NCI-H1930 (cell line): ENCODE measurements at places on chromosomes 1 and 21.

GRCh38 chr1:239682960-239683359 lies 296.6 kb downstream of the CHRM3 start:
- peak; percentile 53 for DNase-seq

DNA sequence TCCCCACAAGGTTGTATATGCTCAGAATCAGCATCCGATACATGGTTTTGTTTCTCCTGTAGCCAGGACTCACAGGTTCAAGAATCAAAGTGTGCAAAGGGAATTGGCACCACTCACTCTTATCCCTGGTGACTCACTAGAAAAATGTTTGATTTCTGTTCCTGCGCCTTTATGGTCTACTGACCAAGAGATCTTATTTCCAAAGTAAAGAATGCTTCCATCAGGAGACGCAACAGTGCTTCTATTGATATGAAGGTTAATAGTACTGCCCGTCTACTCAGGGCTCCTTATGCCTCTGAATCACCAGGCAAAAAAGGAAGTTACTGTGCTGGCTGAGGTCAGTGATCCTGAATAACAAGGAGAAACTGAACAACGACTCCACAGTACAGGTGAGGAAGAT lies 1392.0 kb upstream of the PRMT6 start:
- no peak for DNase-seq

- no peak for DNase-seq
Observed at GRCh38 chr1:67847466-67847865, 14.2 kb upstream of the GNG12 start.

GRCh38 chr1:36614571-36614970 lies 131.9 kb upstream of the CSF3R start:
- DNase-seq: no peak

- DNase-seq: no peak
Observed at GRCh38 chr1:182460550-182460951, 10.6 kb downstream of the RGSL1 start.

- DNase-seq: peak; percentile 25
Observed at GRCh38 chr21:34889676-34890469, 159.2 kb downstream of the RUNX1 start.

DNA sequence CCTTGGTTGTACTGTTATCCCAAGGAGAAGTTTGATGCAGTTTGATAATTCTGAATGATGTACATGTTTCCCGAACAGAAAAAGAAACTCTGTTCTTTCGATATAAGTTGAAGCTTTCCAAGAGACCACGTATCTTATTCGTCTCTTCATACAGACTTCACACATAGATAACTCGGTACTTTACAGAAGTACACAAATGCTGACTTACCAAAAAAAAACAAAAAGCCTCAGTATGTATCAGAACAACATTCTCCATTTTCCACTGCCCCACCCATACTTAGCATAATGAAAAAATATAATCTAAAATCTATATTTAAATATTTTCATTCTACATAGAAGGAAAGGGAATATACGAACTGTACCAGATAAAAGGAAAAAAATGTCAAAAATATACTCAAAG lies 2.2 kb downstream of the FOXJ3 start:
- no peak for DNase-seq

DNA sequence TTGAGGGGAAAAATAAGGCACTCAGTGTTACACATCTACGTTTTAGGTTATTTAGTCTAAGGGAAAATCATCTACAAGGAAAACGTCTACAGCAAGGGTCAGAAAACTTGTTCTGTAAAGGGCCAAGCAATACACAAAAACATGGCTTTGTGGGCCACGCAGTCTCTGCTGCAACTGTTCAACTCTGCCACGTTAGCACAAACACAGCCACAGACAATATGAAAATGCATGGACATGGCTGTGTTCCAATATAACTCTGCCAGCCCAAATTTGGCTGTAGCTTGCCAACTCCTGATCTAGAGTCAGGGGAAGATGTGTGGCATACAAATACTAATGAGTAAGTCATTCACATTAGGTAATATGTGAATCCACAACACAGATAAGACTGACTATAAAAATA lies 40.7 kb downstream of the COA6 start:
- DNase-seq: no peak

GRCh38 chr21:45836694-45837670 lies 144.6 kb upstream of the COL6A1 start:
- no peak for DNase-seq

DNA sequence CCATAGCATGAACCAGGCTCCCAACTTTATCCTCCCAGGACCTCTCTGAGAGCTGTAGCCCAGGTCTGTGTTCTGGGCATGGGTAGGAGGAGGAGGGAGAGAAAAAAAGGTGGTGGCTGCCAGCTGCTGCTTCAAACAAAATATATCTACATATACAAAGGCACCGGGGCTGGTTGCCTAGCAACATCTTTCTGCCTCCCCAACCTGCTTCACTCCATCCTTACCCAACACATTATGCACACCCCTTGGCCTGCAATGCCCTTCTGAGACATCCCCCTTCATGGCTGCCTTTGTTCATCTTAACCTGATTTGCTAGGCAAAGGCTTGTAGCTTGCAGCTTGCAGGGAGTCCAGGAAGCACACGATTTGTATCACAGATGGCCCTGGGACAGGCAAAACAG lies 27.2 kb upstream of the ATP1A1 start:
- DNase-seq: no peak

GRCh38 chr21:29496337-29496736 lies 197.6 kb downstream of the BACH1 start:
- DNase-seq: no peak

DNA sequence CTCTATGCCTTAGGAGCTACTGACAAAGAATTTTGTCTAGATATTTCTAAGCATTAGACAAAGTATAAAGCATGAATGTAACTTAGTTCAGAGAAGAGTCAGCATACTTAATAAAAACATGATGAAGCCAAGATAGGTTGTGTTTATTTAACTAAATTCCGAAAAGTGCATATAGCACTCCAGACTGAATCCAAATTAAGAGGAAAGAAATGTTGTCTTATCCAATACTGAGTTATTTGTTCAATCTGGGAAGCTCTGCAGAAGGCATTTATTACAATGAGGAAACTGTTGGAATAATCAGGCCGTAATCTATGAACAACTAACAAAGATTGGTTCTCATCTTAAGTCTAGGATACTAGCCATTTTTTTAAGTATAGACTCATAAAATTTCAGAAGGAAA lies 100.2 kb downstream of the TNFSF18 start:
- DNase-seq: no peak

- DNase-seq: no peak
Observed at GRCh38 chr1:91537281-91537986, 36.8 kb downstream of the CDC7 start.

DNA sequence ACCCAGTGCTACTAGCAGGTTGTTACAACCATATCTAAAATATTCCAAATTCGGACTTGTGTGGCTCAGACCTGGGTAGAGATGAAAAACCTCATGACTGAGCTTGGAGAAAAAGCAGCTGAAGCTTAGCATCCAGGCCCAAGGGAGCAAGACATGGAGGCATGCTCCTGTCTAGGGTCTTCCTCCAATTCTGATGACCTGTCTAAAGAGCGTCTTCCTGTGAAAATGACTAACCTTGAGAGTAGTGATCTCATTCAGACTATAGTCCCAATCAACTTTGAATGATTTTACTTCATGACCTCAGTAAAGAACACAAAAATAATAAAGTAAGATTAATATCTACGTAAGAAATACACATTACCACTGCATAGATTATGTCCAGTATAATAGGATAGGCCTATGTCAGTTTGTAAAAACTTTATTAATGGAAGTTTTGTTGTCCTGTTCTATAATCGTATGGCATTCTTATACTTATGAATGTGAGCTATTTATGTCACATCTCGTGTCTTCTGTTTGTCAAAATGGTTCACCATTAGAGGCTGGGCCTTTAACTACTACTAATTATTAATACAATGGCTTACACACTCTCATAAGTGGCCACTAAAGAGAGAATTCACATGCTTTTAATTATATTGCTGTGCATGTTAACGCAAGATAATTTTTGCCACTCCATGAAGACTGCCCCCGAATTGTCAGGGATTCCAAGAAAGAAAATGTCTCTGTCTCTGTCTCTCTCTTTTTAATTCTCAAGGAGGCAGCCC lies 201.3 kb downstream of the NCAM2 start:
- DNase-seq: no peak

GRCh38 chr1:181813266-181813665 lies 248.2 kb downstream of the ZNF648 start:
- DNase-seq: no peak

- DNase-seq: no peak
Observed at GRCh38 chr1:82318921-82319320, 518.2 kb downstream of the ADGRL2 start.

GRCh38 chr1:180080439-180080838 lies 74.2 kb upstream of the QSOX1 start:
- no peak for DNase-seq

- no peak for DNase-seq
Observed at GRCh38 chr1:83697220-83697619, 301.7 kb downstream of the TTLL7 start.

DNA sequence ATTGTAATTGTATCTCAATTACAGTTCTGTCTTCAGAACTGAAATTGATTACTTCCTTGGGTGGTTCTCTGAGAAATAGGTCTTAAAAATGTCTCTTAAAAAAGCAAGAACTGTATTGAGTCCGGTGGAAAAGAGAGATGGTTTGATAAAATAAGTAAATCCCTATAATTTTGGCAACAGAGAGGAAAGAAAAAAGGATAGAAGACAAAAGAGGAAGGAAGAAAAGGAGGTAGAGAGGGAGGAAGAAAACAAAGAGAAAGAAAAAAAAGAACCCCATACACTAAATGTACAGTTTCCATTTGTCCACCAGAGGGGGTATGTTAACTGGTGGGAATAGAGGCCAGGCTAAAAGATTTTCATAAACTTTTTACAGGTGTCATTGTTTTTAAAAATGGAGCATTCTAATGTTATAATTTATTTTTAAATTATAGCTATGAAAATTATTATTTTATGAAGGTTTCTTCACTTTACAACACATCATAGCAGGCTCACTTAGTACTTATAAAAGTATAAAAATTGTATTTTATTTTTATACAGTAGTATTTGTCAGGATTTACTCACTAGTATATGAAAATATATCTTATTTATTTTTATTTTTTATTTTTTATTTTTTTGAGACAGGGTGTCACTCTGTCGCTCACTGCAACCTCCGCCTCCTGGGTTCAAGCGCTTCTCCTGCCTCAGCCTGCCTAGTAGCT lies 2.1 kb upstream of the UBE2T start:
- DNase-seq: peak; percentile 41

- no peak for DNase-seq
Observed at GRCh38 chr1:172940174-172940855, 110.4 kb downstream of the TNFSF18 start.

GRCh38 chr1:96346719-96347118 lies 374.9 kb upstream of the PTBP2 start:
- no peak for DNase-seq

- DNase-seq: no peak
Observed at GRCh38 chr1:2933431-2934155, 87.7 kb upstream of the ACTRT2 start.

GRCh38 chr1:178513278-178513983 lies 522 bp downstream of the TEX35 start:
- DNase-seq: no peak

- DNase-seq: no peak
Observed at GRCh38 chr1:5947978-5948680, 44.1 kb downstream of the NPHP4 start.

DNA sequence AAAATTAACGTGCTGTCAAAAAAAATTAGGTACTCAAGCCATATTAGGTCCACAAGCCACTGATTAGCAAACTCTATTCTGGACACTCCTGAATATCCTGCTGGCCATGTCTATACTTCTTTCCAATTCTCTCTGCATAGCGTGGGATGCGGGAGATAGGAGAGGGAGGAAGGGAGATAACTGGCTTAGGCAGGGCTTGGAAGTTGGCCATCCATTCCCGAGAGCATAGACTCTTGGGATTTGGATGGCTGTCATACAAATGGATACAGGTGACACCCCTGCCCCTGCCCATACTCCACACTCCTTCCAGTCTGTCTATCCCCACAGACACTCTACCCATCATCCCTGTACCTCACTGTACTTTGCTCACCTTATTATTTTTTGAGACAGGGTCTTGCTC lies 2.3 kb upstream of the PRELP start:
- no peak for DNase-seq

GRCh38 chr1:77652268-77652667 lies 30.2 kb downstream of the ZZZ3 start:
- DNase-seq: no peak

DNA sequence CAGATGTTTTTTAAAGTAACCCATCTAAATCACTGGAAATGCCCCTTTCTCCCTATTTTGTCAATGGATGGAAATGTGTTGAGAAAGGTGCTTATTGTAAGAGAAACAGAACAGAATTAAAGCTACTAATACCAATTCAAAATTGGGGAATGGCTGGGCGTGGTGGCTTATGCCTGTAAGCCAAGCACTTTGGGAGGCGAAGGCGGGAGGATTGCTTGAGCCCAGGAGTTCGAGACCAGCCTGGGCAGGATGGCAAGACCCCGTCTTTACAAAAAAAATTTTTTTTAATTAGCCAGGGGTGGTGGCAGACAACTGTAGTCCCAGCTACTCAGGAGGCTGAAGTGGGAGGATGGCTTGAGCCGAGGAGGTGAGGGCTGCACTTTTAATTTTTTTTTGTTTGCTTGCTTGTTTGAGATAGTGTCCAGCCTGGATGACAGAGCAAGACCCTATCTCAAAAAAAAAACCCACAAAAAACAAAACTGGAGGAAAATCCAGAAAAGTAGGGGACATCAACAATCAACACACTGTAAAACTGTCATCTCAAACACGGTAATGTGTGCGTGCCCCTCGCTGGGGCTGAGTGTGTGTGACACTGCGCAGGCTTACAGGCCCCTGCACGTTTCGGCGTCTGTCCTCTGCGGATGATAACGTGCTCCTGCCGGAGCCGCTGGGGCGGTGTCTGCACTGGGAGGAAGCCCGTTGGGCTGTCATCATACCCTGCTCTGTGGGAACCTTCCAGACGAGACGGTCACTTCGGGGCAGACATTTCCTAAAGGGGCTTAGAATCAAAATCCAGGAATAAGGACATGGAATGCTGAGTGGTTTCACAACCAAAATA lies 11.6 kb upstream of the POFUT2 start:
- no peak for DNase-seq

- DNase-seq: no peak
Observed at GRCh38 chr1:18099026-18099425, 8.6 kb upstream of the IGSF21 start.

GRCh38 chr1:61089338-61089737 lies 7.0 kb downstream of the NFIA start:
- no peak for DNase-seq

- no peak for DNase-seq
Observed at GRCh38 chr1:113281550-113281949, 108.8 kb upstream of the MAGI3 start.

DNA sequence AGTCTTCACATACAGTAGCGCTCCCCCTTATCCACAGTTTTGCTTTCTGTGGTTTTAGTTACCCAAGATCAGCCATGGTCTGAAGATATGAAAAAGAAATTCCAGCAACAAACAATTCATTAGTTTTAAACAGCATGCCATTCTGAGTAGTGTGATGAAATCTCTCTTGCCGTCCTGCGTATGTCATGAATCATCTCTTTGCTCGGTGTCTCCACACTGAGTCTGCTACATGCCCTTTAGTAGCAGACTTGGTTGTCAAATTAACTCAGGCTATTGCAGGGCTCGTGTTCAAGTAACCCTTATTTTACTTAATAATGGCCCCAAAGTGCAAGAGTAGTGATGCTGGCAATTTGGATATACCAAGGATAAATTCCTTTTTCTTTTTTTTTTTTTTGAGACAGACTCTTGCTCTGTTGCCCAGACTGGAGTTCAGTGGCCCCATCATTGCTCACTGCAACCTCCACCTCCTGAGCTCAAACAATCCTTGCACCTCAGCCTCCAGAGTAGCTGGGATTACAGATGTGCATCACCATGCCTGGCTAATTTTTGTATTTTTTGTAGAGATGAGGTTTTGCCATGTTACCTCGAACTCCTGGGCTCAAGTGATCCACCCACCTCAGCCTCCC lies 22.6 kb downstream of the PHACTR4 start:
- no peak for DNase-seq
